ENCODE measurements at places on chromosomes 4 and X.

GRCh38 chr4:163542275-163542674 is 47.8 kb downstream of the TMA16 start:
- DNase-seq = no peak

GRCh38 chr4:1711571-1712215 is 426 bp downstream of the SLBP start:
- peak; percentile 35 for DNase-seq

GRCh38 chr4:188627892-188628291 is 488.7 kb downstream of the TRIML1 start:
- no peak for DNase-seq

GRCh38 chrX:93422693-93423092 is 250.7 kb downstream of the NAP1L3 start:
- no peak for DNase-seq

DNA sequence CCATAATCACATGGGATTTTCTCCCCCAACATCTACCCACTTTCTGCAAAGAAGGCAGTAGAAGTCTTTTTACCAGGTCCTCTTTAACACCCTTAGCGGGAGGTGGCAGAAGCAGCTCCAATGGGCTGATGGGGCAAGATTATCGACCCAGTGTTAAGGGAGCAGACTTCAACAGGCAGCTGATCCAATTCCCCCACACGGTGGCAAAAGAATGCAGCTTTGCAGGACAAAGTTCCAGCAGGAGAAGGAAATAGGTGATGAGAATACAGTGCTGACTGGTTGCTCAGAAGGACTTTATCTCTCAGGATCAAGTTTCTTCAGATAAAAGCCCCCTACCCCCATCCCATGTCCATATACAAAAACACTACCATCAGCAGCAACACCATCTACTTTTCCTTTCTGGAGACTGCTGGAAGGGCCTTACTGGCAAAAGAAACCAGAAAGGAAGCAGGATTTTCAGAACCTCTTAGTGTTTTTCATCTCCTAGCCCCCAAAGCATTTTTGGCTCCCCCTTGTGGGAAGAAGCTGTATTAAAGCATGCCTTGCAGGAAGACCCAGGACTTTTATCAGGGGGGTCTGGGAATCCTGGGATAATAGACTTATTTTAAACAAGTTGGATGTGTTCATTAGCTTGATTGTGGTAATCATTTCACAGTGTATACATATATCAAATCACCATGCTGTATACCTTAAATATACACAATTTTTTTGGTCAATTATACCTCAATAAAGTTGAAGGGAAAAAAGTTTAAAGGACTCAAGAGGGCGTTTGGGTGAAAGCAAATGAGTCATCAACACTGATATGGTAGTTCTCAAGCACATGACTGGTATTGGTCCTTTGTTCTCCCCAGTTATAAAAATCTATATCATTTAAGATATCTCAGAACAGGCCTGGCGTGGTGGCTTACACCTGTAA is 146.4 kb downstream of the GPC3 start:
- DNase-seq = peak; percentile 13

- DNase-seq = no peak
Observed at GRCh38 chr4:185508181-185508580, 27.1 kb downstream of the PDLIM3 start.

DNA sequence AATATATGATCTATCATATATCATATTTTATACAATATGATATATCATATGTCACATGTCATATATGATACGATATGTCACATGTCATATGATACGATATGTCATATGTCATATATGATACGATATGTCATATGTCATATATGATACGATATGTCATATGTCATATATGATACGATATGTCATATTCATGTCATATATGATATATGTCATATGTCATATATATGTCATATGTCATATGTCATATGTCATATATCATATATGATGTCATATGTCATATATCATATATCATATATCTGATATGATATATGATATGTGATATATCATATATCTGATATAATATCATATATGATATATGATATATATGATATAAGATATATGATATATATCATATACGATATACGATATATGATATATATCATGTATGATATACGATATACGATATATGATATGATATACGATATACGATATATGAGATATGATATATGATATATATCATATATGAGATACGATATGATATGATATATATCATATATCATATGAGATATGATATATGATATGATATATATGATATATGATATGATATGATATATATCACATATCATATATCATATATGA is 122.3 kb upstream of the USP9X start:
- DNase-seq = no peak

DNA sequence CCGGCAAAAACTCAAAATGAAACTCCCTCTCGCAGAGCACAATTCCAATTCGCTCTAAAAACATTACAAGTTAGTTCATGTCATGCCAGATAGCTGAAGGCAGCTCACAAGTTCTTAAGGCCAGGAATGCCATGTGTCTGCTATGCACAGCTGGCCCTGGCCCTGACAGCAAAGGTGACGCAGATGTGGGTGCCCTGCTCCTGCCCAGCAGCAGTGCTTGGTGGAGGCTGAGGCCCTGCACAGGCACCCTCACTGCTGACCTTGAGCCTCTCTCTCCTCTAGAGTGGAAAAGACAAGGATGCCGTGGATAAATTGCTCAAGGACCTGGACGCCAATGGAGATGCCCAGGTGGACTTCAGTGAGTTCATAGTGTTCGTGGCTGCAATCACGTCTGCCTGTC is 2.9 kb downstream of the S100P start:
- no peak for DNase-seq

DNA sequence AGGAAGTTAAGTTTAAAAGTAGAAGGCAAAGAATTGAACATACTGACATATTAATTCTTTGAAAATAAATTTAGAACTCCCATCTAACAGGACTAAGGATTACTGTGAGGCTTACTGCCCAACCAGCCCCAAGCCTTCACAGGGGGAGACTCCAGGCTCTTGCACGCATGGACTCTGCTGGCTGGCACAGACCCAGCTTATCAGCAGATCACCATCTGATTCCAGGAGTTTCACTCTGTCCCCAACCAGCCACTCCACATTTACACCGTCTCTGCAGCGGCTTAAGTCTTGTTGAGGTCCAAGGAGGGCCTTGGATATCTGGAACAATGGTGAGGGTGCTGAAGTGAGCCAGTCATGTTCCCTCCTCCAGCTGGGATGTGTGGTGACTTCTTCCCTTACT is 16.4 kb upstream of the OTUD4 start:
- DNase-seq = no peak

DNA sequence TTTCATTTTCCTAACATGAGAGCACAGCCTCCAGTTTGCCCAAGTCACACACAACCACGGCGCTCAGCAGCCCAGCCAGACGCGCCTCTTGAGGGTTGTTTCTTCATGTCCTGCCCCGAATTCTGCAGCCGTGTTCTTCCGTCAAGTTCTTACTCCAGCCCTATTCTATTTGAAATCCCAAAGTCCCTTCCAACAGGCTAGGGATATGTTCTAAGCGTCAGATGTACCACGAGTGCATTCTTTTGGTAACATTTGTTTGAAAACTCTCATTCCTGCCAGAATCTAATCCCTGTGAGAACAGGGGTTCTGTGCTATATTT is 23.1 kb downstream of the ACSL1 start:
- no peak for DNase-seq

DNA sequence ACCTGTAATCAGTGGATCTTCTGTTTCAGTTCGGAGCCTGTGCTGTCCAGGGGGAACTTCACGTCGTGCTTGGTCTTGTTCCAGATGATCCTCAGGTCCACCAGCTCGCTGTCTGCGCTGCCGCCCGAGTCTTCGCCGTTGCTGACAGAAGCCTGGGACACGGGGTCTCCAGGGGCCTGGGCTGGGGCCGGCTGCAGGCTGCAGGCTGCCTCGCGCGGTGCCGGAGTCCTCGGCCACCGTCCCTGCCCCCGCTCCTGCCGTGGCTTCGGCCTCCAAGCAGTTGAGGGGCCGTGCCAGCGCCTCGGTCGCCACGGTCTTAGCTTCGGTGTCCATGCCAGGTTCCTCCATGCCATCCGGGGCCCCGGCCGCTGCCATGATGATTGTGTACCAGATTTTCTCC is 37.3 kb upstream of the CCNI start:
- DNase-seq = no peak

- no peak for DNase-seq
Observed at GRCh38 chr4:69025191-69025998, 70.9 kb upstream of the UGT2B7 start.
